ENCODE measurements at places on chromosomes 11 and 22.

GRCh38 chr11:62012451-62012831, 45.0 kb upstream of the FTH1 start:
- peak; percentile 43 for DNase-seq

- no peak for DNase-seq
Measured at GRCh38 chr11:119052163-119052814, 4.7 kb downstream of the HYOU1 start.

DNA sequence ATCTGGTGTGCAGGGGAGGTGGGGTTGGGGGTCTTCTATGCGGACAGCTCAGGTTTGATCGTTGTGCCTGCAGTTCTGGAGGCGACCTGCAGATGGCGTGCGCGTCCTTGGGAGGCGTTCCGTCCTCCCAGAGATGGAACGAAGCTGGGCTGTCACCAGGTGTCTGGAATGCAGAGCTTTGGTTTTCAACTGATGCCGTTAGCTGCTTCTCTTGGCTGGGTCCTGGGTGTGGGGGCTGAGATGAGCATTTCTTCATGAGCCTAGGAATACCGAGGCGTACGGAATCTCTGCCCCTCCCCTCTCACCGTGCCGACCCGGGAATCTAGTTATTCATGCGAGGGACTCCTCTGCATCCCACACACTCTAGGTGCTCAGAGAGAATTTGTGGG, 98.6 kb downstream of the CEP164 start:
- DNase-seq = peak; percentile 66

DNA sequence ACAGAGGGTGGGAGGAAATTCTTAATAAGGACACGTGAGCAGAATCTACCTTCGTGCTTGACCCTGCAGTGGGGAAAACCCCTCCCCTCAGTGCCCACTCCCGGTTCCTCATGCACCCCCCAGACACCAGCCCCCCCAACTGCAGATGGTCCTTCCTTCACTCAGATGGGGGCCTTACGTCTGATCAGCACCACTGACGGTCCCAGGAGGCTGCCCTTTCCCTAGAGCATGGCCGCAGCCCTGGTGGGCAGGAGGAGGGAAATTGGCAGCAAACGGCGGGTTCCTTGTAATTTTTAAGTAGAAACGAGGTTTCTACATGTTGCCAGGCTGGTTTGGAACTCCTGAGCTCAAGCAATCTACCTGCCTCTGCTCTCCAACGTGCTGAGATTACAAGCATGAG, 477.7 kb downstream of the TBC1D22A start:
- DNase-seq = no peak

GRCh38 chr11:86040919-86041850, 27.7 kb downstream of the PICALM start:
- no peak for DNase-seq

DNA sequence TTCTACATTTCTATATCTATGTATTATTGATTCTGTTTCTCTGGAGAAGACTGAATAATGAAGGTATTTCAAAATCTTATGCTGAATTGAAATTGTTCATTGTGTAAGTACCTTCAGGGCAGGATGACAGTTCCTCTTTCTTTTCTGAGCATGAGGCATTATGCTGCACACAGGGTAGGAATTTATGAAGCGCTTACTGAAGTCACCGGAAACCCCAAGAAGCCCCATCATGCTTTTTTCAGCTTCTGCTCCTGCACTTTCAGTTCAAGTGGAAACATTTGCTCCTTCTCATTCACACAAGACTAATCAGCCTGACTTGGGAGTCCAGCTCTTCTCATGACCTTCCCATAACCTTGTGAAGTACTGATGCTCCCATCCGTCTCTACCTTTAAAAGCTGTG, 314.7 kb upstream of the SORL1-AS1 start:
- no peak for DNase-seq

DNA sequence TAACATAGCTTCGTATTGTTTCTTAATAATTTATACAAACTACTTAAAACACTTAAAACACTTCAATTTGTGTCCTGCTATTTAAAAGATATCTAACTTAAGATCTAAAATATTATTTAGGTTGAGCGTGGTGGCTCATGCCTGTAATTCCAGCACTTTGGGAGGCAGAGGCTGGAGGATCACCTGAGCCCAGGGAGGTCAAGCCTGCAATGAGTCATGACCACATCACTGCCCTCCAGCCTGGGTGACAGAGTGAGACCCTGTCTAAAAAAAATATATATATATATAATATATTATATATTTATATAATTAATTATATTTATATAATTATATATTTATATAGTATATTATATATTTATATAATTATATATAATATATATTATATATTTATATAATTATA, 4.2 kb upstream of the CTR9 start:
- no peak for DNase-seq

Measured in choroid plexus epithelial cell (primary cell).